A549 treated with RU486 at 1 μM for 4 hours (cell line): ENCODE measurements at places on chromosomes 3 and 15. TPM values are rescaled to one million over a fixed set of nuclear protein-coding genes. Genes with fewer than 3 reads are reported as not detected.

Gene PGBD4
- 0.82 to 1.6 TPM (median 1.5 TPM) in 5 replicates for total RNA-seq

Gene SLC24A5
- not detected in 5 replicates for total RNA-seq

Gene DNAH12
- total RNA-seq = 0.02 to 0.13 TPM (median 0.04 TPM) in 3 of 5 replicates, not detected in the others

Gene RSL24D1
- total RNA-seq = 62.1 to 116 TPM (median 101 TPM) in 5 replicates
